Stimulated activated CD4-positive, alpha-beta T cell treated with anti-CD3 and anti-CD28 coated beads, Interleukin-1b, Interleukin-23, amount 100 ng/mL, for 1 hour (primary cell): ENCODE measurements at places on chromosomes 7 and 10.

DNA sequence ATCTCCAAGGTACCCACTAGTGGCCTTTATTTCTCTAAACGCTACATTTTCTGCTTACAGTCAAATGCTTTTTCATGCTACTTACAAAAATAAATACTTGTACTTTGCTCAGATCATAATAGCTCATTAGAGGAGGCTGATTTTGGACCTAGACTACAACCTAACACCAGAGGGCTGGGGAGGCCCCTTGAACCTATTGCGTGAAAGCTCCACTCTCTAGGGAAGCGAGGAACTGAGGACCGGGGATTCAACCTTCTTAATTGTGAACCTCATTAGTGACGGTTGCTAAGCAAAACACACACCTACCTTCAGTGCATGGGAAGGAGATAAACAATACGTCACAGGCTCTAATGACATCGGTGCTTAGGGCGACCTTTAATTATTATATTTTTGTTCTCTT lies 92.1 kb downstream of the EBF3 start:
- no peak for DNase-seq

DNA sequence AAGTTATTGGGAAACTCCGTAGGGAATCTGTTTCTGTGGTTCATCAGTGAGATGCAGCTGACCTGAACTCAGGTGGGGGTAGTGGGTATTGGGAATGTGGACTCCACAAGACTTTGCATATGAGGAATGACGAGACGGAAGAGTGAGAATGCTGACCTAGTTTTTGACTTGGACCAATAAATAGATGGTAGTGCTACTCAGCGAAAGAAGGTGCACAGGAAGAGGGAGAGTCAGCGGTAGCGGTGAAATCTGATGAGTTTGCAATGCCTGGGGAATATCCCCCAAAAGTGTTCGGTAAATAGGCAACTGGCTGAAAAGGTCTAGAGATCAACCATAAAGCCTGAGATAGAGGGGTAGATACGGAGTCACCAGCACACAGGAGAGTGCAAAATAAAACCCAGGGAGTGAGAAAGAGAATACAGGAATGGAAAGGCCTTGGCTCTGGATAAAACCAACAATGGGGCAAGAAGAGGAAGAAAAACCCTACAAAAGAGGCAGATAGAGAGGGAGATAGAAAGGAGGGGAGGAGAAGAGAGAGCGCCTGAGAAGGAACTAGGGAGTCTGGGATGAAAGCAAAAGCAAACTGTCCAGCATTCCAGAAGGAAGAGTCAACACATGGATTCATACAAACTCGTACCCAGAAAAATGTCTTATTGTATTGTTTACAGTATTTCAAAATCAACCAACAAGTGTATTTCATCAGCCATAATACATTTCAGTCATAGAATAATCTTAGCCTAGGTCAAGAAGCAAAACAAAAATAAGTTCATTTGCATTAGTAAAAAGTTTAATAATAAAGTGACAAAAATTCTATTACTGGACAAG lies 5.4 kb downstream of the ARHGAP21 start:
- no peak for DNase-seq

DNA sequence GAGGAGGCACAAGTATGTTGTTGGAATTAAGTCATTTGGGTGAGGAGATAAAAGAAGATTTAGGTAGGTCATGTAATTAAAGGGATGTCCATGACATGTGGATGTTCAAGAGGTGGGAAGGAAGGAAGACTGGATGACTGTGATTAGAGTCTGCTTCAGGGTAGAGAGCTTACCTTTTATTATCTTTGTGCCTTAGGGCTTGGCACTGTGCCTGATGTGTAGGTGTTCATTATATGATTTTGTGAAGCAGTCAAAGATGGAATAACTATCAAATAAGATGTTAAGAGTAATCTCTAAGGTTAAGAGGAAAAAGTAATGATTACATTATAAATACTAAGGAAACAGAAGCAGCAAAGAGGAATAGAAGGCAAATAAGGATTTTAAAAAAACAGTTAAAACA lies 97.8 kb downstream of the CDK14 start:
- DNase-seq = no peak

- DNase-seq = no peak
Observed at GRCh38 chr10:1402816-1403507, 334.4 kb downstream of the ADARB2 start.

- no peak for DNase-seq
Observed at GRCh38 chr7:16365952-16366351, 55.4 kb downstream of the CRPPA start.

- no peak for DNase-seq
Observed at GRCh38 chr7:27606270-27607209, 56.1 kb downstream of the HIBADH start.

GRCh38 chr10:116891208-116891607 lies 41.9 kb downstream of the ENO4 start:
- no peak for DNase-seq

DNA sequence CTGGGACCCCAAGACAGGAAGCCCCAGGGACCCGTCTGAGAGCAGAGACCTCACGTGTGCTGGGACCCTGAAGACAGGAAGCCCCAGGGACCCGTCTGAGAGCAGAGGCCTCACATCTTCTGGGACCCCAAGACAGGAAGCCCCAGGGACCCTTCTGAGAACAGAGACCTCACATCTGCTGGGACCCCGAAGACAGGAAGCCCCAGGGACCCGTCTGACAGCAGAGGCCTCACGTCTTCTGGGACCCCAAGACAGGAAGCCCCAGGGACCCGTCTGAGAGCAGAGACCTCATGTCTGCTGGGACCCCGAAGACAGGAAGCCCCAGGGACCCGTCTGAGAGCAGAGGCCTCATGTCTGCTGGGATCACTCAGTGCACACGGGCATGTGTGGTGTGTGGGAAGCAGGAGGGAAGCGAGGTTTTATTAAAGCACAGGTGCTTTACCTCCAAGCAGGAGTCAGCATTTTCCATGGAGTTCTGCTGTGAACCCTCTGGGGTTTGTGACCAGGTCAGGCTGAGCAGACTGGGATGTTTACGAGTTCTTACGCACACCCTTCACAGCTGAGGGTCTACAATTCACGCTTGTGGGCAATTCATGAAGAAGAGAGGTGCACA lies 590.6 kb downstream of the DNAJB6 start:
- DNase-seq = no peak

GRCh38 chr10:31604646-31605170 lies 285.7 kb downstream of the ZEB1 start:
- DNase-seq = no peak

DNA sequence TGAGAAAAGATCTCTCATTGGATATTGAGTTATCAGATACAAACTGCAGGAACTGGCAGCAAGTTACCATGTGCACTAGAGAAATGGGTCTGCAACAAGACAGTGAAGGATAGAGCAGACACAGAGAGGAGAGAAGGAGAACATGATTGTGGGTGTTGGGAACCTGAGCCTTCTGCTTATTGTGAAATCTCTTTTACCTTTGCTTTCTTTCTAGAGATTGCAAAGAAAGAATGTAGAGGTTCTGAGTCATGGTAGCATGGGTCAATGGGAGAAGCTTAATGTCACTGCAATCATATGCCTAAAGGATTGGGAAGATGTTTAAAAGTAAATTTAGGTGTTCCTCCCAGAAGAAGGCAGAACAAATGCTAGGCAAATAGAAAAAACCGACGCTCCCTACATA lies 821.4 kb downstream of the CCSER2 start:
- no peak for DNase-seq

DNA sequence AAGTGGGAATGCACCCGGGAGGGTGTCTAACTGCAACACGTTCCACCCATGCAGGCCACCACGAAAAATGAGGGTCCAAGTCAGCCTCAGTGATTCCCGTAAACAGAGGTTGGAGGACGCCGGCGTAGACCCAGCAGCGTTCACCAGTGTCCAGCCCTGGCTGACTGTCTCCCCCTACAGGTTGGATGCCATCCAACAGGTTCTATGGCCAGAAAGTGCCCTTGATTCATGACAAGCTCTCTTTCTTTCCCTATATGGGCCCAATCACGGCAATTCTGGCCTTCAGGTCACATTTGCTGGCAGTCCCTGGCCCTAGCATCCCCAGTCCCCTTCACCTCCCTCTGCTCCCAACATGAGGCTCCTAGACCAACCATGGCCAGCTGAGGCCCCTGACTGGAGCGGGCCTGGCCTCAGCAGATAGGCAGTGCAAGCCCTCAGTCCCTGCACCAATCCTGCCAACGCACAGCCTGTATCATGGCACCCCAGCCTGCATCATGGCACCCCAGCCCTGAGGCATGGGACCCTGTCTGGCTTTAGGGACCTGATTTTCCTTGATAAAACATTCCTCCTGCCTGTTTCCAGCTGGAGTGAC lies 227.4 kb downstream of the GRID1 start:
- DNase-seq = no peak

DNA sequence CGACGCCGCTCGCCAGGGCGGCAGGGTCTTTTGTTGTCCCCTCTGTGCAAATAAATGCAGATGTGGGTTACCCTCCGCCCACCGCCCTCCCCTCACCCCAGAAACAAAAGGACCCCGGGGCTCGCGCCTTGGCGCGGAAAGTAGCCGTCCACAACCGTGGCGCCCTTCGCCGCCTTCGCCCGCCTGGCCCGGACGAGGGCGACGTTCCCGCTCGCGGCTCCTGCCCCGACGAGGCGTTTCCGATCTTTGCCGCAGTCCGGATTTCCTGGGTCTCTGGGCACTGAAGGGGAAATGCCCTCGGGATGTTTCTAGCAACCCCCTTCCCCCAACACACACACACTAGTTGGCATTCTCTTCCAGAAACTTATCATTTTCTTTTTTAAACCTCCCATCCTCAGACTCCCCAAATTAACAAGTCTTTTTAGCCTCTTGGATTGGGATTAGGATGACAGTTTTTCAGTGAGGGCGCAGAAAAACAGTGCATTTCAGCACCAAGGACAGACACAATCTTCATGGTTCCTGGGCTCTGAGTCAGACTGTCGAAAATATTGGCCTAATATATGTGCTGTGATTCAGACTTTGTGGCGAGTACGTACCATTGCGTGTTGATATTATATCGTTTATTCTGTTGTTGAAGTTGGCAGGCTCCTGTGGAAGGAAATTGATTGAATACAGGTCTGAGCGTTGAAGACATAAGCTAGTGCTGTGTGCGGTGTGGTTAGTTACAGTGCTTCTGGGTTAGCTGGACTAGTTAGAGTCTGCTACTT lies 771 bp downstream of the PHYHIPL start:
- no peak for DNase-seq

DNA sequence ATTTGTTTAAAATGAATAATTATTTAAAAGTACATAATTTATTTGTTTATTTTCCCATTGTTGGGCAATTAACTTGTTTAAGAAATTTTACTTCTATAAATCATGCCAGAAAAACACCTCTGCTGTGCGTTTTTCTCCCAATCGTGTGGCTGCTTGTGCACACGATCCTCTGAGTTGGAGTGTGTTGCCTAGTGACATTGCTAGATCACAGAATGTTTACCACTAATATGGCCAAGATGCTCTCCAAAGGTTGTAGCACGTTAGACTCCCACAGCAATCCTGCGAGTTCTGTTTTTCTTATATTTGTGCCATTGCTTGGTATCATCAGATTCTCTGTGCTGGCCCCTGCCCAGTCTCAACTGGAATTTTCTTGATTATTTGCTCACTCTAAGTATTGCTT lies 207.1 kb upstream of the ADCY1 start:
- DNase-seq = no peak

GRCh38 chr10:5645944-5646617 lies 20.3 kb downstream of the ASB13 start:
- DNase-seq = no peak

- no peak for DNase-seq
Observed at GRCh38 chr7:19869979-19870378, 96.6 kb upstream of the TMEM196 start.

GRCh38 chr10:12724807-12725579 lies 276.5 kb downstream of the CCDC3 start:
- DNase-seq = no peak

DNA sequence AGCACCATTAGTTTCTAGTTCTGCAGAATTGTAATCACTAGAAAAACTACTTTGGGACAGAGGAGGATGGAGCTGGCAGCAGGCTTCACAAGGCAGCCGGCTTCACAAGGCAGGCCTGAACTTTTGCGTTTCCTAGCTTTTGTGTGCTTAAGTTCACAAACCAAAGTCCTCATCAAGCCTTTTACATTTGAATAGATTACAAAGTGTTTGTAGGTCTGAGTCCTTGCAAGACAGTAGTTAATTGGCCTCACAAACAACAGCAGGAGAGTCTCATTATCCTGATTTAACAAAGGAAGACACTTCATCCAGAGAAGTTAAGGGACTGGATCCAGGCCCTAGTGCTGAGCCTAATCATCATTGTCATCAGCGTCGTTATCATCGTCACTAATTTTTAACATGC lies 147.8 kb upstream of the AUTS2 start:
- no peak for DNase-seq

DNA sequence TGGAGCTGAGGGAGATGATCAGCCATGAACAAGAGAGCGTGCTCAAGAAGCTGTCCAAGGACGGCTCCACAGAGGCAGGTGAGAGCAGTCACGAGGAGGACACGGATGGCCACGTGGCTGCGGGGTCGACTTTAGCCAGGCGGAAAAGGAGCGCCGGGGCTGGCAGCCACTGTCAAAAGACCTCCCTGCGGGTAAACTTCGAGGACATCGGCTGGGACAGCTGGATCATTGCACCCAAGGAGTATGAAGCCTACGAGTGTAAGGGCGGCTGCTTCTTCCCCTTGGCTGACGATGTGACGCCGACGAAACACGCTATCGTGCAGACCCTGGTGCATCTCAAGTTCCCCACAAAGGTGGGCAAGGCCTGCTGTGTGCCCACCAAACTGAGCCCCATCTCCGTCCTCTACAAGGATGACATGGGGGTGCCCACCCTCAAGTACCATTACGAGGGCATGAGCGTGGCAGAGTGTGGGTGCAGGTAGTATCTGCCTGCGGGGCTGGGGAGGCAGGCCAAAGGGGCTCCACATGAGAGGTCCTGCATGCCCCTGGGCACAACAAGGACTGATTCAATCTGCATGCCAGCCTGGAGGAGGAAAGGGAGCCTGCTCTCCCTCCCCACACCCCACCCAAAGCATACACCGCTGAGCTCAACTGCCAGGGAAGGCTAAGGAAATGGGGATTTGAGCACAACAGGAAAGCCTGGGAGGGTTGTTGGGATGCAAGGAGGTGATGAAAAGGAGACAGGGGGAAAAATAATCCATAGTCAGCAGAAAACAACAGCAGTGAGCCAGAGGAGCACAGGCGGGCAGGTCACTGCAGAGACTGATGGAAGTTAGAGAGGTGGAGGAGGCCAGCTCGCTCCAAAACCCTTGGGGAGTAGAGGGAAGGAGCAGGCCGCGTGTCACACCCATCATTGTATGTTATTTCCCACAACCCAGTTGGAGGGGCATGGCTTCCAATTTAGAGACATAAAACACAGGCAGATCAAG lies 3.3 kb downstream of the GDF2 start:
- DNase-seq = no peak

- DNase-seq = no peak
Observed at GRCh38 chr10:11697718-11698527, 44.3 kb upstream of the ECHDC3 start.

GRCh38 chr7:114504586-114504985 lies 90.0 kb downstream of the FOXP2 start:
- DNase-seq = no peak

DNA sequence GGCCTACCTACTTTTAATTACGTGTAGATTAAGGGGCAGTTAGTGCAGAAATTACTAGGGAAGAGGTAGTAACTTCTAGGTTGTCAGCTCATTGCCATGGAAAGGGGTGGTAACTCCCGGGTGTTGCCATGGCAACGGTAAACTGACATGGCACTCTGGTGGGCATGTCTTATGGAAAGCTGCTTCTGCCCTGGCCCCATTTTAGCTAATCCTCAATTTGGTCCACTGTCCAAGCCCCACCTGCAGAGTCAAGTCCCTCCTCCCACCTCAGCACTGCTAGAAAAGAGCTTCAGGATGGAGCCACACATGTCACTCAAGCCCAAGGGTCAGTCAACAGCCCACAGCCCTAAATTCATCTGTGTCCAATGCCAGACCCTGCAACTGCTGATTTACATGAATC lies 7.5 kb upstream of the ZKSCAN1 start:
- no peak for DNase-seq
